Heart right ventricle (tissue), 16 donors: ENCODE measurements at places on chromosomes 1 and 21.
A peak's percentile ranks its signal among the peaks of the same experiment; 100 is the strongest.

GRCh38 chr1:15918962-15919715 lies 56.8 kb downstream of the ZBTB17 start:
- no peak for DNase-seq

GRCh38 chr1:215754112-215754511 lies 187.0 kb downstream of the KCTD3 start:
- DNase-seq, result no peak

DNA sequence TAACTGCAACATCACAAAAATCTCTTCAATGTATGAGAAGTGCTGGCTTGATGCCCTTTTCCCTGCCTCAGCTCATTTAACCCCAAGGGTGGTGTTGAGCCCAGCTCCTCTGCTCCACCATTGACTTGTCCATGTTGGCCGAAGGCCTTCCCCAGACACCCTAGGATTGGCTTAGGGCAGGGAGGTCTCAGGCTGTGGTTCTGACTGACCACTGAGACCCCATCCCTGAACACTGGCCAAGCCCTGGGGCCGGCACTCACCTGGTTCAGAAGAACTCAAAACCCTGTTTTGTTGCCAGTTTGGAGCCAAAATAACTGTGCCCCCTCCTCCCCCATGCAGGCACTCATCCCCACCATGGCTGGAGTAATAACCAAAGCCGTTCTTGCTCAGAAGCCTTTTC lies 38.6 kb downstream of the NENF start:
- DNase-seq, result no peak

DNA sequence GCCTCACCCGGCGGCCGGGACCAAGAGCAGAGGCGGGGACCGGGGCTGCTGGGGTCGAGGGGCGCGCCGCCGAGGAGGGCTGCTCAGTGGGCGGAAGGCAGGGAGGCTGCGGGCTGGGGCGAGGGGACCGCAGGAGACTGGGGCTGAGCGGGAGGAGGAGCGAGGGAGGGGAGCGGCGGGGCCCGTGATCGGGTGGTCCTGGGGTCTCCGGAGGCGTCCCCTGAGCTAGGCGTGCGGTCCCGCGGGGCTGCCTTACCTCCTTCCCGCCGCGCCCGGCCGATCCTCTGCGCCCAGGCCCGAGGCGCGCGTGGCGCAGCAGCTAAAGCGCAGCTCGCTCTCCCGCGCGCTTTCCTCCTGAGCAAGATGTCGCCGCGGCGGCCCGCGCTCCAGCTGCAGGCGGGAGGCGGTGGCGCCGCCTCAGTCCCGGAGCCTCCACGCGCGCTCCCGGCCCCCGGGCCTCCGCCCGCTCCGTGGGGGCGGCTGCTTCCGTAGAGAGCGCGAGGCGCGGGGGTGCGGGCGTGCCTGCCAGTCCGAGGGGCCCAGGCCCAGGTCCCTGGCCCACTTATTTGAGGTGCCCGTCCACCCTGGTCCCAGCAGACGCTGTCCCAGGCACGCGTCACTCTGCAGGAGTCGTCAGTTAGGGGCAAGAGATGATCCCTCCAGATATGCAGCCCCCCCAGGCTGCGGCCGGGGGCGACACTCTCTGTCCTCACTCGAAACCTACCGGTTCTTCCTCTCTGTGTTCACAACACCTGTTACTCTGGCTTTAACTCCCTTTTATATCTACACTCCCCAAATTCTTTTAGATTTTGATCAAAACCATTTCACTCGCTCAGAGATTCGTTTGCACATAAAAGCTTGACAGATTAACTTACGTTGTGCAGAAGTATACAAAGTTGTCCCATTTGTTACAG lies at the start of gene CCSAP:
Gene CCSAP (minus strand): TSS at position 392 of the 914 bp plus-strand sequence. CDS start 582 bp downstream, outside the sequence.
- peak; percentile 63 for DNase-seq

- DNase-seq, result no peak
Observed at GRCh38 chr21:31003471-31003870, 34.8 kb downstream of the KRTAP19-8 start.

DNA sequence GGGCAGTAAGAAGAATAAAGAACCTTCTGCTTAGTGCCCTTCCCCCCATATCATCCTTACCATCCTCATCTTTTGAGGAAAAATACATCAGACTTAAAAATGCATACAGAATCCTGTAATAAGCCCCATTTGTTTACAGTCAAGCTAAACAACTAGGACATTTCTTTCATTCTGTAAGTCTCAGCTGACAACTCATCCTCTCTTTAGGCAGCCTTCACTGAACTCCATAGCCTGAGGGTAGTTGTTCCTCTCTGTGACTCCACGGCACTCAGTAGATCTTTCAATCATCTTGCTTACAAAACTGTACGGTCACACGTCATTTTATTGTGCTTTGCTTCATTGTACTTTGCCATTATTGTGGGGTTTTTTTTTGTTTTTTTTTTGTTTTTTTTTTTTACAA lies 82.5 kb downstream of the NRIP1 start:
- no peak for DNase-seq

GRCh38 chr1:28449904-28450303 lies 55.9 kb upstream of the RCC1 start:
- DNase-seq, result peak; percentile 36

GRCh38 chr1:11649624-11650330 lies 4.5 kb downstream of the FBXO2 start:
- DNase-seq, result no peak

DNA sequence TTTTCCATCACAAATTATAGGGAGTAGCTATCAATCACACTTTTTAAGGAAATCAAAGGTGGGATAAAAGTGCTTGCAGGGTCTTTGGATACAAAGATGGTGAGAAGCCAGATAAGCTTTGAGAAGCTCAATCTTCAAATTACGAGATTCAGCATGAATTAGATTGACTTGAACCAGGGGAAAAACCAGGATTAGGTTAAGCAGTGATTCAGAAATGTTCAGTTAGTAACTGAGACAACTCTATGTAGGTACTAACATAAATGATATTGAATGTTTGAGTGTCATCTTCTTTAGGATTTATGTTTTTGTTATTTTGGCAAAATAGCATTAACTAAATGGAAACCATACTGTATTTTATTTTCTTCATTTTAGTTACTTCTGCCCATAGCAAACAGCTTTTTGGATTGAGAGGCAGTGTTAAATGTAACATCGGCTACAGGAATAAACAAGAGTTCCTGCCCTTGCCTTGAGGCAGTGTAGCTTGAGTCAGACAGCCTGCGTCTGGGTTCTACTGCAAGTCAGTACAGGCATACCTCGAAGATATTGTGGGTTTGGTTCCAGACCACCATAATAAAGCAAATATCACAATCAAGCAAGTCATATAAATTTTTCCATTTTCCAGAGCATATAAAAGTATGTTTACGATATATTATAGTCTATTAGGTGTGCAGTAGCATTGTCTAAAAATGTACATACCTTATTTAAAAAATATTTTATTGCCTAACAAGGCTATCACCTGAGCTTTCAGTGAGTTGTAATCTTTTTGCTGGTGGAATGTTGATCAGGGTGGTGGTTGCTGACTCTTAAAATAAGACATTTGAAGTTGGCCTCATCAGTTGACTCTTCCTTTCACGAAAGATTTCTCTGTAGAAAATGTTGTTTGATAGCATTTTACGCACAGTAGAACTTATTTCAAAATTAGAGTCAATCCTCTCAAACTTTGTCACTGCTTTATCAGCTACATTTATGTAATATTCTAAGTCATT lies 36.9 kb upstream of the BACH1 start:
- DNase-seq, result no peak

DNA sequence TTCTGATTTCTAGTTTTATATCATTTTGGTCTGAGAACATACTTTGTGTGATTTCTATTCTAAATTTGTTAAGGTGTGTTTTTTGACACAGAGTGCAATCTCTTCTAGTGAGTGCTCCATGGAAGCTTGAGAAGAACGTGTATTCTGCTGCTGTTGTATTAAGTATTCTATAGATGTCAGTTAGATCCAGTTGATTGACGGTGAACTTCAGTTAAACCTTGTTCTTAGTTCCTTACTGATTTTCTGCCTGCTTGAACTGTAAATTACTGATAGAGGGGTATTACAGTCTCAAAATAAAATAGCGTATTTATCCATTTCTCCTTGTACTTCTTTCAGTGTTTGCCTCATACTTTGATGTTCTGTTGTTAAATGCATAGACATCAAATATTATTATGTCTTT lies 248.1 kb upstream of the GREM2 start:
- no peak for DNase-seq

DNA sequence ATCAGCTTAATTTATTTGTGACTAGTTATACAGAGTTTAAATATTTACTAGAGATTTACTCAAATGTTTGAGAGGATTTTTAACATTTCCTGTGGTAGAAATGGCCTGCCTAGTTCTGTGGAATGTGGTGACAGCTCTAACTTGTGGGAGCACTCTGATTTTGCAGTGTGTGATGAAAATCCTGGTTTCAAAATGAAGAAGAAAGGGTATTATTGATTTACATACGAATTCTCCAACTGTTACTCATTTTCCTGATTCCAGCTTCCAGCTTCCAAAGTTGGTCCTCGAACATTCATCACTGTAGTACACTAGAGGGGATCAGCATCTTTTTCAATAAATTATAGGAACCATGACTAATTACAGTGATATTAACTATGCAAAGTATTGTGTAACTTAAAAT lies 462.7 kb upstream of the PKN2 start:
- DNase-seq, result no peak

DNA sequence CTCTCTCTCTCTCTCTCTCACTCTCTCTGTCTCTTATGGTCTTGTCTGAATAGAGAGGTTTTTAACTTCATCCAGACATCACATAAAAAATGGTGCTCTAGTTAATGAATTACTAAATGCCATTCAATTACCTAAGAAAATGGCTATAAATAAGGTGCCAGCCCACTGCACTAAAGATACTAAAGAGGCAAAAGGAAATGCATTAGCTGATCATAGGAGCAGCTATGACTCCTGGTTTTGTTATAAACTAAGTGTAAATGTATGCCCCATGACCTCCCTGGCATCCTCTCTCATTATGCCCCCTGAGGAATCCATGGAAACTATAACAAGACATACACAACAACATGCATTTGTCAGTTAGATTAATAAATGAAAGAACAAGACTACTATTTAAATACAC lies 57.5 kb upstream of the PDC start:
- DNase-seq, result no peak

- no peak for DNase-seq
Observed at GRCh38 chr1:189496768-189497167, 980.9 kb downstream of the BRINP3 start.

DNA sequence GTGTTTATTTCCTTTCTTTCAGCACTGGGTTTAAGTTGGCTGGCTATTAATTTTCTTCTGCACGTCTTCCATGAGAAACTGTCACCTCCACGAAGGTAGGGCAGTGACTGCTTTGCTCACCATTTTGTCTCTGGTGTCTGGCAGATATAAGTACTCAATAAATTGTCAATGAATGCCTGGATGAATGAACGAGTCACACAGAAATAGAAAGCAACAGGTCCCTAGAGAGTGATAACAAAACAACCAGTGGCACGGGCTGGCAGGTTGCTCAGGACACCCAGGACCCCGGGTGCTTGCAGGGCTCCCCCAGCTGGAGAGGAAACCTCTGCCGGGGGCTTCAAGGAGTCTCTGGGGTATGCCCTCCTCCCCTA lies 3.2 kb upstream of the MYOC start:
- no peak for DNase-seq

DNA sequence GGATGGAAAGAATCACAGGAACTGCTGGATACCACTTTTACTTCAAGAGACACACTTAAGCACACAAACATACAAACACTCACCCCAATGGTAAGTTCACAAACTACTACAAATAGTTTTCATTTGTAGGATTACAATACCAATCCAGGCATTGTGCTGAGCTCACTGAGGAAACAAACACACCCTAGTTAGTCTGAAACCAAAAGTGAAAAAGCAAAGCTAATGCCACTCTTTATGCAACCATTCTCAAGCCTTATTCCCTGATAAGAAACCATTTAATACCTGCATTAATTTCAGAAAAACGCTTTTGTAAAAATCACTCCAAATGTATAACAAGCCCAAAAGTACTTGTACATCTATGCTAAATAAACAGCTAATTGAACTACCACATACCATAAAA lies 38.3 kb downstream of the RNF115 start:
- DNase-seq, result no peak

- peak; percentile 23 for DNase-seq
Observed at GRCh38 chr1:18581420-18581880, 49.2 kb upstream of the PAX7 start.

DNA sequence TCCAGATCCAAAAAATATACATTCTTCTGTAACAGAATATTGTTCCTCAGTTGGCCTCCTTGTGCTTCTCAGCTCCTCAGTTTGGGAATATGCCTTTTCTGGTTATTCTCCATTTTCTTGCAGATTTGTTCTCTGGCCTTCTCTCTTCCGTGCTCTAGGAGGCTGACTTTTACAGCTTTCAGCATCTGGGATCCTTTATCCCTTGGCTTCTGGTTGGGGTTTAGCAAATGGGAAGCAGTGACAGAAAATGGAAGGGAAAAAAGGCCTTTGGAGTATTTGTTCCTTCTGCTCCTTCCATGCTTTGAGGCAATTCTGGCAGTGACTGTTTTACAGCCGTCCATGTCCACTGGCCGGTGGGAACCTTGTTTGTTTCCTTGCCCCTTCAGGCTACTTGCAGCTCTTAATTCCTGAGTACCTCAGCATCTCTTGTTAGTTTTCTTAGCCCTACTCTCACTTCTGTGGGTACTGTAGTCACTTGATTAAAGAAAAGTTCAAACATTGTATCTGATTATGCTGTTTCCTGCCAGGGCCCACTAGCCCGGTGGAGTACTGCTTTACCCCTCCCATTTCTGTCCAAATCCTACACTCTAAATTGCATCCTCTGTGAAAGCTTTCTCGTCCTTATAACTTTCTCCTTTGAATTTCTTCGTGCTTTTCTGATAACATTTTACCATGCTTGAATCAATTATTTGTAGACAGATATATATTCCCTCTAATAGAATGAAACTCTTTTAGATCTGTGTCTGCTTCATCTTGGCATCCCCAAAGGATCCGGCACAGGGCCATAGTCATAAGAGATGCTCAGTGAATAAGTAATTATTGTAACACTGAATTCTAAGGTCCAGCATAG lies 118.2 kb downstream of the OSBPL9 start:
- DNase-seq, result no peak

- DNase-seq, result peak; percentile 42
Observed at GRCh38 chr1:44250068-44250781, 37.0 kb downstream of the DMAP1 start.

DNA sequence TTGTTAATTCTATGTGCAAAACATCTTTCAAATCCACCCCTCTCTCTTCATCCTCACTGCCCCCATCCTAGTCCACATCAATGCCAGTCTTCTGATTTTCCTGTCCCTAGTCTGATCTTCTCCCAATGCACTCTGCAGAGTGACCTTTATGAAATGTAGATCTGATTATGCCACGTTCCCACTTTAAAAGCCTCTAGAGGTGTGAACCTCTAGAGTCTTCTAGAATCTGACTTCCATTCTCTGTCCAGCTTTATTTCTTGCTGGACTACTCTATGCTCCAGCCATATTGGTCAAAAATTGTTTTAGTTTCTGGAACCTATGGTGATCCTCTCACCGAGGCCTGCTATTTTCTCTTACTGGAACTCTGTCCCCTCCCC lies 32.5 kb downstream of the ZNF648 start:
- DNase-seq, result no peak

- DNase-seq, result no peak
Observed at GRCh38 chr1:17230671-17231310, 18.1 kb upstream of the PADI3 start.

GRCh38 chr1:162091681-162092524 lies 22.4 kb downstream of the NOS1AP start:
- DNase-seq, result no peak
